Liver (tissue), 10 donors: ENCODE measurements at places on chromosomes 4 and X. TPM values are rescaled to one million over a fixed set of nuclear protein-coding genes. Genes with fewer than 3 reads are reported as not detected.

DNA sequence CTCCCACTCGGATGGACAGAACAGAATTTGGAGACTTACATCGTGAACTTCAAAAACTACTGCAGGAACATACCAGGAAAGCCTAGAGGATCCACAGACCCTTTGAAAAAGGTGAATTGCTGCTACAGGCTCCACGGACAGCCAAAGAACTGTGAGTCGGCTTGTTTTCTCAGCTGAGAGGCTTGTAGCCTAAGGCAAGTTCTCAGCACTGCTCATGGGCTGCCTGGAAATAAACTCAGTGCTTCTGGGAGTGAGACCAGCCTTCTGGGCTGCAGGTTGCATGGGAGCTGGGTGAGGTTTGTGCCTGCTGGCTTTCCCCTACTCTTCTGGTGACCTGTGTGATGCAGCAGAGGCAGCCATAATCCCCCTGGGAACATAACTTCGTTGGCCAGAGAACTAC is 1397.6 kb downstream of the FAM133A start:
- DNase-seq: no peak

- DNase-seq: no peak
Measured at GRCh38 chr4:82901183-82901718, 716 bp downstream of the THAP9 start.

DNA sequence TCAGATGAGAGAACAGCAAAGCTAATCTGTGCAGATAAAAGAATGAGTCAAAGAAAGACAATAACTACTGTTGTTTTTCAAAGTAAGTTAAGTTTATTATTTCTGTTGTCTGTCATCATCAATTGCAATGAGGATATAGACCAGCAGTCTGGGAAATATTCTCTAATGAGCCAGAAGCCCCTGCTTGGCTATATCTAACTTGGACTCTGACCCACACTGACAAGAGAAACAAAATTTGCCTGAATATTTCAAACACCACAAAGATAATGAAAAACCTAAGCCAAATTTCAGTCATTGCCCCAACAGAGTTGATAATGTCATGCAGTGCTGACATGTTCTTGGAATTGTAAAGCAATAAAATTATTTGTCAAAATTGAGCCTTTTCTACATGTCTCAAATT is 115.0 kb upstream of the PRDX4 start:
- DNase-seq: no peak

- DNase-seq: no peak
Measured at GRCh38 chr4:35934320-35934981, 309.9 kb downstream of the ARAP2 start.

DNA sequence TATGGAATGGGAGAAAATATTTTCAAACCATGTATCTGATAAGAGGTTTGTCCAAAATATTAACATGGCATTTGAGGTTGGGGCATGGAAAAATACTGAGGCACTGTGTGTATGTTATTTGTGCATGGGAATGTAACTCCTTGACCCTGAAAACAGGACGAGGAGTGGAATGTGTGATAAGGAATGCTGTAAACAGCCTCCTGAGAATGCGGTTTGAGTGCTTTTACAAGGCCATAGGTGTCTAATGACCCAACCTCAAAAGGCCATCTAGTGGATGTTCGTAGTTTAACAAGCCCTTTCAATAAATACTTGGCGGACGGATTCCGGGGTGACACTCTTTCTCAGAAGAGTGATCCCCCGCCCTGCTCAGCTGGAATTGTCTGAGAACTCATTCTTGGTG is 162.9 kb upstream of the USP9X start:
- DNase-seq: no peak

- no peak for DNase-seq
Measured at GRCh38 chr4:118683513-118683912, 1.7 kb upstream of the METTL14 start.

DNA sequence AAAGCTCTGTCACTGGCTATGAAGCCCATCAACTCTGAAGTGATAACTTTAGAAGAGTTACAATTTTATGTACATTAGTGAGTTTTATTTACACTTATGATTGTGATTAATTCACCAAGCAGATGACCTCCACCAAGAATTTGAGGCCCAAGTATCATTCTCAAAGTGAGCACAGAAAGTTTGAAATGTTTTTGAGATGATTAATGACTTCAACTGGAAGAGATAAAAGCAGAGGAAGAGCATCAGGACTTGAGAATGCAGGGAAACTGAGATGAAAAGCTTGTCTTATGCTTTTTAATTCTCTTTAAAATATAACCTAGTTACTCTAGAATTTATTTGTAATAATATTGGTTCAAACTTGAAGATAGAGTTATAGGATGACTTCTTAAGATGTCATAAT is 112.8 kb upstream of the H2AZ1 start:
- no peak for DNase-seq

DNA sequence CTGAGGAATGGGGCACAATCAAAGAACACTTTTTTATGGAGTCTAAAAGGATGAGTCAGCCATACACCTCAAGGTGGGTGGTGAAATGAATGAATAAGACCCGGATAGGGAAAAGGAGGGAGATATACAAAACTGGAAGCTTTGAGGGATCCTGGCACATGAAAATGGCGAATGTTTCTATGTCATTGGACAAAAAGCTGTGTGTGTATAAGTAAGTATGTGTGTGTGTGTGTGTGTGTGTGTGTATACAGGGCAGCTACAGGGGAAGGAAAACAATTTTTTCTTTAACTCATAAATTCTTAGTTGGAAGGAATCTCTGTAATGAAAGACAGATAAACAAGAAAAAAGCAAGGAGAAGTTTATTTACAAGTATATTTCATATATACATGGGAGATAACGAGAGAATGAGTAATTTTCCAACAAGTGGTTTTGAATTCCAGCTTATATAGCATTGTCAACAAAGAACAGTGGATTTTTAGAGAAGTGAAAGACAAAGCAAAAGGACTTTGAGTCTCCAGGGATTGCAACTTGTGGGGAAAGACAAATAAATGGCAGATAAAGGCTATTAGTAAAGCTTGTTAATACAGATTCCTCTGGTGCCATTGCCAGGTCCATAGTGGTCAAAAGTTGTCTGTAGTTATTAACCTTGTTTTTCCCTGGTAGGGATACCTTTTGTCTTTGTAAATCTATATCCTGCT is 99.7 kb downstream of the MMRN1 start:
- DNase-seq: no peak

DNA sequence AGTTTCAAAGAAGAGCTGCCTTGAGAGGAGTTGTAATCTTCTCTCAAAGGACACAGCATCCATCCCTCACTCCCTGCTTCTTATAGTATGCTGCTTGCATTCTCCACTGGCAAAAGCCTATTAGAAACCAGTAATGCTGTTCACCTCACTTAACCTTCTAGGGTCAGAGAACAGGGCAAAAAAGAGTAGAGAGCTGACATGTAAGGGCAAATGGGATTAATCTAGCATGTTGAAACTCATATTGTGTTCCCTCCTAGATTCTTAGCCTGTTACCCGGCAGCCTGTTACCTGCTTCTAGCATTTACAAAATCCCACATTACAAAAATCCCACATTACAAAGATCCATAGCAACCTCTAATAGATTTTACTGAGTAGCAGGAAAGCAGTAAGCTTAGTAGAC is 244.7 kb downstream of the SLC7A11 start:
- DNase-seq: no peak

GRCh38 chrX:1392376-1393068 is 609 bp upstream of the SLC25A6 start:
- no peak for DNase-seq

DNA sequence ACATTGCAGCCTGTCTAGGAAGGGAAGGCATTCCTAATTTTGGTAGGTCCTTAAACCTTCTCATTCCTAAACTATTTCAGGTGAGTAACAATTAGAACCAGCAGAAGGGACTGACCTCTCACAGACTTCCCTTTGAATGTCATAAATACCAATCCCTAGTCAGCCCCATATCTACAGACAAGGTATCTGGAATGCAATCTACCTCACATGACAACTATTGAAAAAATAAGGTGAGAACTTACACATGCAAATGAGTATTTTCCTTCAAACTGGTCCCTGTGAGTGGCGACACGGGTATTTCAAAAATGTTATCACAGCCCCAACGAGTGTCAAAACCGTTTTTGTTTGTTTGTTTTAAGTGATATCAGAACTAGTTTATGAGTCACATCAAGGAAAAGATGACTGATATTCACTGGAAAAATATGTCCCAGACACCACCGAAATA is 102.4 kb upstream of the VCX2 start:
- no peak for DNase-seq

GRCh38 chr4:92235731-92236130 is 68.0 kb upstream of the GRID2 start:
- DNase-seq: no peak

DNA sequence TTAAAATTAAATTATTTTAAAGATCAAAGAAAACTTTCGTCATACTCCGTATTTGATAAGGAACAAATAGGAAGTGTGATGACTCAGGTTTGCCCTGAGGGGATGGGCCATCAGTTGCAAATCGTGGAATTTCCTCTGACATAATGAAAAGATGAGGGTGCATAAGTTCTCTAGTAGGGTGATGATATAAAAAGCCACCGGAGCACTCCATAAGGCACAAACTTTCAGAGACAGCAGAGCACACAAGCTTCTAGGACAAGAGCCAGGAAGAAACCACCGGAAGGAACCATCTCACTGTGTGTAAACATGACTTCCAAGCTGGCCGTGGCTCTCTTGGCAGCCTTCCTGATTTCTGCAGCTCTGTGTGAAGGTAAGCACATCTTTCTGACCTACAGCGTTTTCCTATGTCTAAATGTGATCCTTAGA is at the start of gene CXCL8:
Gene CXCL8 (plus strand): TSS at position 217 of the 426 bp plus-strand sequence. CDS start 90 bp downstream, at position 307.
- no peak for DNase-seq

- no peak for DNase-seq
Measured at GRCh38 chr4:165393704-165394103, 14.9 kb downstream of the CPE start.

Gene SH2D1A
- 0.75 TPM for total RNA-seq

Gene RENBP
- 7.9 TPM for total RNA-seq

Gene DRP2
- under 0.01 TPM for total RNA-seq
